Osteoblast (primary cell): ENCODE measurements at places on chromosomes 13 and 19. TPM values are rescaled to one million over a fixed set of nuclear protein-coding genes. Genes with fewer than 3 reads are reported as not detected.

DNA sequence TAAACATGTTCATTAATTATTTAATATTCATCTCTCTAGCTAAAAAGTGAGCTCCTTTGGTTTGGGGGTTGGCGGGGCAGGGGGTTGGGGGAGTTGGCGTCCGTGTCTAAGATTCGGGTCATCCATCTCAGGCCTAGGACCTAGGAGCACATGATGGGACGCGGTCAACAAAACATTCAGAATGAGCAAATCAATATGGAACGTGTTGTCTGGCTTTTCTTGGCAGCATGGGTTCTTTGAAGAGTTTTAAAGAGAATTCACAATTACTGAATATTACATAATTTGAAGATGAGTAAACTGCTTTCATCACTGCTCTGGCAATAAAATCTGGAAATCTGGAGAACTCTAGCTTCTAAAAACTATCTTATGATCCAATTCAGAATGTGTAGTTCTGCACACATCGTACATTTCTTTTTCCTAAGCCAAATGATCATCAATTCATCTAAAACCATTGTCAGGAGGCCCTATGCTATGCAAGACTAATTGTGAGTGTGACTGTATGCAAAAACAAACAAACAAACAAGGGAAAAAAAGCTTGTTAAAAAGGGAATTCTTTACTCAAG lies 5.4 kb upstream of the ARGLU1 start:
- DNase-seq, result peak; percentile 42

DNA sequence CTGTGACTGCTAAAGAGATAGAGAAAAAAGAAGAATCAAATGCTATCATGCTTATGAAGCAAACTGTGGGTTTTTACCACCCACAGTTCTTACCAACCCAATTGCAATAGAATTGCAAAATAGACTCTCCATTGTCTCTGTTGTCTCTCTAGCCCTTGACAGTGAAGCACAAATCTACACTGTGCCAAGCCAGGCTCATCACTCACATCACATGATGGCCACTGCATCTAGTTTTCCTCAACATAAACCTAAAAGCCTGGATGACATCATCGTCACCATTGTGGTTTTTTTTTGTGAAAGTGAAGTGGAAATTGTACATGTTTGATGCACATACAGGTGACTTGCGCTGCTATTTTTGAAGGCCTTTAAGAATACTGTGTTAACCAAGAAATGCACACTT lies 56.1 kb downstream of the KL start:
- no peak for DNase-seq

DNA sequence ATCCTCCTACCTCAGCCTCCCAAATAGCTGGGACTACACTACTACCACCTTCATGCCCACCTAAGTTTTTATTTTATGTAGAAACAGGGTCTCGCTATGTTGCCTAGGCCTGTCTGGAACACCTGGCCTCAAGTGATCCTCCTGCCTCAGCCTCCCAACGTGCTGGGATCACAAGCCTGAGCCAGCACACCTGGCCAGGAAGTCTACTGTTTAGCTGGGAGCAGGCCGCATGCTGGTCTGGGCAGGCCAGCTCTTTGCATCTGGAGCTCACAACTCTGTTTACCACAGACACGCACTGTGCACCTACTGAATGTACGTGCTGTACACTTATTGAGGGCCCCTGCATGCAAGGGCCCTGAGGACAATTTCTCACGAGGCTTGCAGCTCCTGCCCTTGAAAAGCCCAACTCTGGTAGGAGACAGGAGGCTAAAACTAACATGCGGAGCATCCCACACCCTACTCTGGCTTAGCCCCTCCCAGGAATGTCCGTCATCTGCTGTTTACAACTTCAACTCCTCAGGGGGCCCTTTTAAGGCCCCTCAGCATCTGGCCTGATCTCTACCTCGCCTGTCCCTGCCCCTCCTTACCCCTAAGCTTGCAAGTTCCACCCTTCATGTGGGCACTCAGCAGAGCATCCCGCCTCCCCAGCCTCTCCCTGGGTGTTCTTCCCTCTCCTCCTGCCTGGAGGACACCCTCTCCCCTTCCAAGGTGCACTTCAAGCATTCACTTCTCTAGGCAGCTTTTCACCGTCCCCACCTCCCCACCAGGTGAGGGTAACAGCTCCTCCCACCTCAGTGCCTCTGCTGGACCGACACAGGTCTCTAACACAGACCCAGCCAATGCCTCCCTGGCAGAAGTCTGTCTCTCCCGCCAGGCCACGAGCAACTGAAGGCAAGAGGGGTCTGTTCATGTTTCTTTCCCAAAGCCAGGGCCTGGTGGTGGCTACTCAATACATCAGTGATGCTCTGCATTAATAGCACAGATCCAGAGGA lies 114.2 kb upstream of the UQCRFS1 start:
- no peak for DNase-seq

DNA sequence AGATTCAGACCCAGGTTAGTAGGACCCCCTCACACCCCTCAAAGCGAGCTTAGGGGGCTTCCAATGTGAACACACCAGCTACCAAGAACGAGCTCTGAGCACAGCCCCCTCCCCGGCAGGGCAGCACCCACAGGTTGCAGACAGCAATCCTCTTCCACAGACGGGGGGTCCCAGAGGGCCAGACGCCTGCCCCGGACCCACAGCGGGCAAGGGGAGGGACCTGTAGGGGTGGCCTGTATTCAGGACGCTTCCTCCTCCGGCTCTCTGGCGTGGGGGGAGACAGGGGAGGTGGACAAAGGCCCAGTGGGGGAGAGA lies 4.8 kb downstream of the TTYH1 start:
- peak; percentile 68 for DNase-seq

DNA sequence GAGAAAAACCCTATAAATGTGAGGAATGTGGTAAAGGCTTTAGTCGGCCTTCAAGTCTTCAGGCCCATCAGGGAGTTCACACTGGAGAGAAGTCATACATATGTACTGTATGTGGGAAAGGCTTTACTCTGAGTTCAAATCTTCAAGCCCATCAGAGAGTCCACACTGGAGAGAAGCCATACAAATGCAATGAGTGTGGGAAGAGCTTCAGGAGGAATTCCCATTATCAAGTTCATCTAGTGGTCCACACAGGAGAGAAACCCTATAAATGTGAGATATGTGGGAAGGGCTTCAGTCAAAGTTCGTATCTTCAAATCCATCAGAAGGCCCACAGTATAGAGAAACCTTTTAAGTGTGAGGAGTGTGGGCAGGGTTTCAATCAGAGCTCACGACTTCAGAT lies 11.7 kb downstream of the ZNF226 start:
- no peak for DNase-seq

- peak; percentile 69 for DNase-seq
Observed at GRCh38 chr19:3466635-3467034, 13.7 kb downstream of the SMIM24 start.

- DNase-seq, result no peak
Observed at GRCh38 chr19:4376671-4376990, 23.7 kb downstream of the SH3GL1 start.

The GGN gene
- 0.29 and 0.36 TPM in 2 replicates for total RNA-seq

The PRKCG gene
- total RNA-seq, result under 0.01 TPM in 1 of 2 replicates, not detected in the other

GRCh38 chr13:92473765-92474475 lies 752.7 kb upstream of the GPC6 start:
- DNase-seq, result no peak

- DNase-seq, result no peak
Observed at GRCh38 chr13:91381371-91381770, 17.1 kb upstream of the GPC5 start.

The BTBD2 gene
- total RNA-seq, result 57.5 and 57.8 TPM in 2 replicates
